Caco-2 (cell line): ENCODE measurements at places on chromosomes 12 and 14. TPM values are rescaled to one million over a fixed set of nuclear protein-coding genes. Genes with fewer than 3 reads are reported as not detected.

GRCh38 chr12:105852951-105853350 lies 285.8 kb downstream of the NUAK1 start:
- no peak for DNase-seq

DNA sequence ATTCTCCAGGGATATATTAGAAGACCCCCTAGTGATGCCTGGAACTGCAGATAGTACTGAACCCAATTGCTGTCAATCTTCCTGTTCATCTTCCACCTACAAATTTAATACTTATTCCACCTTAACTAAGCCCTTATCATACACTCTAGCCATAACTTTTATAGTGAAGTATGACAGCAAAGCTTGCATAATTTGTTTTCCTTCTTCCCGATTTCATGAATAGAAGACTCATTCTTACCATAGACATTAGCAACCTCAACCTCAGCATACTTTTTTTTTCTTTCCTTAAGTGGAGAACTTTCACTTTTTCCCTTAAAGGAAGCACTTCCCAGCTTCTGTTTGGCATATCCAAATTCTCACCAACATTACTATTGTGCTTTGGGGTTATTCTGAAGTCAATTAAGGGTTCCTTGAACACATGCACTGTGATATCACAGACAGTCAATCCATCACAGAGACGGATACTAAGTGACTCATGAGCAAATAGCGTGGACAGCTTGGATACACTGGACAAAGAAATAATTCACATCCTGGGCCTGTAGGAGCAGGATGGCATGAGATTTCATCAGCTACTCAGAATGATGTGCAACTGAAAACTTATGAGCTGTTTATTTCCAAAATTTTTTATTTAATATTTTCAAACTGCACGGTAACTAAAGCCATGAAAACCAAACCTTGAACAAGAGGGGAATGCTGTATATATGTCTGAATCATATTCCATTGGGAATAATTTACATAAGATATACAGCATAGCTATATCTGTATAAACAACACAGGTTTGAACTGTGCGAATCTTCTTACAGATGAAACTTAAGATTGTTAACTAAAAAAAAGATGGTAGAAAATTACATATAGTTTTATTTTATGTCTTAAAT lies 63.9 kb downstream of the SYT1 start:
- no peak for DNase-seq

DNA sequence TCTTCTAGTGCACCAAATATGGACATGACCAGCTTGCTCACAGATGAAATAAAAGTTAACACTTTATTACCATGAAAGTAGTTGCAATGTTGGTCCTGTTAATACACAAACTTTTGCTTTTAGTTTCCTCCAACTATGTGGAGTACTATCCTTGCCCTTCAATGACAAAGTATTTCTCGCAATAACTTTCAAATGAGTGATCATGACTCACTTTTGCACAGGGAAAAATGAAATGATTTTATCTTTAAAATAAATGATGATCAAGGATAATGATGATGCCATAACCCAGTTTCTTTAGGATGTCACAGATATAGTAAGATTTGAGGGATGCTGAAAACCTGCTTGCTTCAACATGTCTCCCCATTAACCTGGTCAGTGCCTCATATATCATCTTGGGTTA lies 254.0 kb upstream of the KITLG start:
- DNase-seq, result no peak

- DNase-seq, result no peak
Observed at GRCh38 chr12:19826980-19827550, 387.8 kb downstream of the AEBP2 start.

DNA sequence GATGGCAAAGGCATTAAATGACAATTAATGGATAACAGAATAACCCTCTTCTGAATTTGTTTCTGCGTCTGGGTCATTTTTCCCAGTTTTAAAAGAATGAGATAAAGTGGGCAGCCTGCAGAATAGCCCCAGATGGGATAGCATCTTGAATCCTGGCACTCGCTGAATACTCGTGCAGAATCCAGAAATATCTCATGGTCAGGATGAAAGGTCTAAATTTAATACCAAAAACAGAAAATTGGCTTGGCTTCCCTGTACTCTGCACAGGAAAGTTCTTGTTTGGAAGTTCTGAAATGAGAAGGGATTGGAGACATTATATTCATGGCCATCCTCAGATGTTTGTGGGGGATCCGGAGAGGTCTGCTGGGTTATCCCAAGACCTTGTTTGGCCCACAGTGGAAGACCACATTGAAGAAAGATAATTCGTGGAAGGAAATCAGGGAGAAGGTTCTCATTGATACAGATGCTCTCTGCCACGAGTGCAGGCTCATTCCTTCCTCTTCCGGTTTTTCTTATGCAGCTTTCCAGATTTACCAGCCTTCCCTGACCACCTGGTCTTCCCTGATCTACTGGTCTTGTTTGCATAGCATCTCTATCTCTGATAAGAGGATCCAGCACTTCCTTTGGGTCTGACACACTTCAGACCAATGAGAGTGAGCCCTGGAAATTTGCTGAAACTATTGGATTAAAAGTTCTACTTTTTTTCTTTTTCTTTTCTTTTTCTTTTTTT lies 6.0 kb upstream of the IFT81 start:
- peak; percentile 61 for DNase-seq

GRCh38 chr12:69354556-69355187 lies 4.9 kb upstream of the YEATS4 start:
- DNase-seq, result no peak

DNA sequence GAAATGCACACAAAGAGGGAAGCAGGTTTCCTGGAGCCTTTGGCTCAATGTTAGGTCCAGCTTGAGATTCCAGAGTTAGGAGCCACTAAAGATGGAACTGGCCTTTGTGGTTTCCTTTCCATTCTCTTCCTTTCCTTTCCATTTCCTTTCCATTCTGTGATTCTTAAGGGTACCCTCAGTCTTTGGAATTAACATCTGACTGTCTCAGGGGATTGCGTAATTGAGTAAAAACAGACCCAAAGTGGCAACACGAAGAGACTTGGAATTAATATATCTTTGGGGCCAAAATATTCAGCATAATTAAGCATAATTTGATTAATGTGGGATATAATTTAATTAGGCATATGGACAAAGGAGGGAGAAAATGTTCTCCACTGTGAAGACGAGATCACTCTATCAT lies 205.6 kb downstream of the CRADD start:
- DNase-seq, result no peak

DNA sequence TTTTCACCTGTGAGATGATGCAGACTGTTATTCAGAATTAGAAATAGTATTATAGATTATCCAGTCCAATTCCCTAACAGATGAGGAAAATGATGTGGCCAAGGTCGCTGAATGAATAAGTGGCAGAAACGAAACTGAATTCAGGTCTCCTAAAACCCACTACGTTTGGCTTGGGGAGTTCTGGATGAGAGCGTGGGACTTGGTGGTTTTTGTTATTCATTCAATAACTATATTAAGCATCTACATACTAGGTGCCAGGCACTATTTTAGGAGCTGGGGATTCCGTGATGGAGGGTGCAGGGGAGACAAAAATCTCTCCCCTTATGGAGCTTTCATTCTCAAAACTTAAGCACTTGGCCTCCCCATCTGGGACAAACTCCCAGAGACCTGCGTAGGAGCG lies 813 bp upstream of the CCDC184 start:
- DNase-seq, result no peak

The SCNN1A gene
- total RNA-seq, result 52.6 and 53.5 TPM in 2 replicates

The SERPINA1 gene
- 150 and 178 TPM in 2 replicates for total RNA-seq

The NR4A1 gene
- total RNA-seq, result 37.9 and 41.8 TPM in 2 replicates

The TAS2R8 gene
- not detected in 2 replicates for total RNA-seq

The FIGNL2 gene
- total RNA-seq, result 3.5 and 3.6 TPM in 2 replicates
